Fibroblast of skin of abdomen (primary cell): ENCODE measurements at places on chromosomes 5 and 9.

DNA sequence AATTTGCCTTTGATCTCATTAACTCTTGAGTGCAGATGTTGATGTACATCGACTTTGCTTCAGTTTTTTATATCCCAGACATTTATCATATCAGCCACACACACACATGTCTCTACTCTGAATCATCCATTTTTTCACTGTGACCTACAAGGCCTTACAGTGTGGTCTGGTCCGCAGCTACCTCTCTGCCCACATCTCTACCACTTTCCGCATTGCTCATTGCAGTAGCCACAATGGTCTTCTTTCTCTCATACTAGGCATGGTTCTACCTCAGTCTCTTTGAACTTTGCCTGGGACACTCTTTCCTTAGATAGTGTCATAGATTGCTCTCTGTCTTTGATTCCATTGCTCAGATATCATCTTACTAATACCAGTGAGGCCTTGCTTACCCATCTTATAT is 87.9 kb upstream of the FSD1L start:
- DNase-seq, result peak; percentile 53

GRCh38 chr9:35990155-35990554 is 32.2 kb upstream of the OR2S2 start:
- no peak for DNase-seq

- no peak for DNase-seq
These were observed 119.5 kb downstream of the CAAP1 start for GRCh38 chr9:26773056-26773455.

DNA sequence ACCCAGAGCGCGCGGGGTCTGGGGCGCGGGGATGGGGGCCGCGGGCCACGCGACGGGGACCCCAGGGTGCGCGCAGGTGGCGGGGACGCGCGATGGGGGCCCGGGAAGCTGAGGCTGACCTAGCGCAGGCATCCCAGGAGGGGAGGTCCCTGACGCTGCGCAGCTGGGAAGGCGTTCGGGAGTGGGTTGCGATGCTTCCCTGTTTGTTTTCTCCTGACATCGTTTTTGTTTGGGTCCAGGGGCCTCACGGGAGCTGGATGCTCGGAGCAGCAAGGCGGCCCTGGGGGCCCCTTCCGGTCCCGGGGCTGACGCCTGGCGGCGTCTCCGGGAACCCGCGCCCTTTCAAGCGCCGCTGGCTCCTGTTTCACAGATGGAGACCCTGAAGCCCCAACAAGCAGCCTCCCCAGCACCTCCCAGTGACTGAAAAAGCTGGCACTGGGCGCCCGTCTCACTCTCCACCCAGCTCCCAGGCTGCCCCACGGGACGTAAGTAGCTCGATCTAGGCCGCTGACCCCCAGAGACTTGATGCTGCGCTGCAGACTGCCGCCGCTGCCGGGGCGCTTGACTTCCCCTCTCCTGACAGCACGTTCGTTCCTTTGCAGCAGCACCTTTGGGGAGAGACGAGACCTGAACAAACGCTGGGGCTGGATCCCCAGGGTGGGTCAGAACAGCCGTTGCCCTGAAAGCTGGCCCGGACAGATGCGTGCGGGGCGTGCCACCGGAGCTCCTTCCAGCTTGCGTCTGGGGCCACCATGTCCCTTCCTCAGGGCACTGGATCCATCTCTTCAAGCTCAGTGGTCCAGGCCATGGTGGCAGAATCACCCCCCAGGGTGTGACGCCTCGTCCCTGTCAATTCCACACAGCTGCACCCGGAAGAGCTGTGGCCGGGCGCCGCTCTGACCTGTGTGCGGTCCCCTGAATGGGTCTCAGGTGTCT is 593 bp downstream of the BRD3OS start:
- peak; percentile 27 for DNase-seq

DNA sequence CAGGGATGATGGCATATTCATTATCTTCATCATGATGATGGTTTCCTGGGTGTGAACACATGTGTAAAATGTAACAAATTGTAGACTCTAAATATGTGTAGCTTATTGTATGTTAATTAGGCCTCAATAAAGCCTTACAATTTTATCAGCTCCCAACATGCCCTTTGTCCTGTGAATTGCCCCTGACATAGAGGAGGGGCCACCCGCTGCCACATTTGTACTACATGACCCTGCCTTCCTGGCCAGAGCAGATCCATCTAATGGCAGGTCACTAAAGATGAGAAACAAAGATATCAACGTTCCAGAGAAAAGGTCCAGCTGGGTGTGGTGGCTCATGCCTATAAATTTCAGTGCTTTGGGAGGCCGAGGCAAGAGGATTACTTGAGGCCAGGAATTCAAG is 117.2 kb downstream of the CAAP1 start:
- no peak for DNase-seq

- no peak for DNase-seq
These were observed 12.5 kb downstream of the MRPS27 start for GRCh38 chr5:72307573-72307967.

GRCh38 chr5:117652958-117653280 is 1078.3 kb upstream of the SEMA6A start:
- peak; percentile 54 for DNase-seq

DNA sequence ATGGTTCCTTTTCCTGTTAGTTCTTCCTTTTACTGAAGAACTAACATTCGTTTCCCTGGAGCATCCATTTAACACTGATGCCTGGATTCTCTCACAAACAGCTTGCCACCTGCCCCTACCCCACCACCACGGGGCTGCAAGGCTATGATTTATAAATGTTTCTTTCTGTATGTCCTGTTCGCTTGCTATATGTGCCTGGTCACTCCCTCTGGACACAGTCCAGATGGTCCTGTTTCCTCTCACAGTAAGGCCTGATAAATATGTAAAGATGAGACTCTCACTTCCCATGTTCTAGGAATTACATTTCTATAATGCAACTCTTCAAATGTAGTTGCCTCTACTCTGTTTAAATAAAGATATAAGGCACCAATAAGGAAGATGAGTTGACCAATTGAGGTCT is 146.4 kb upstream of the SHB start:
- DNase-seq, result no peak

DNA sequence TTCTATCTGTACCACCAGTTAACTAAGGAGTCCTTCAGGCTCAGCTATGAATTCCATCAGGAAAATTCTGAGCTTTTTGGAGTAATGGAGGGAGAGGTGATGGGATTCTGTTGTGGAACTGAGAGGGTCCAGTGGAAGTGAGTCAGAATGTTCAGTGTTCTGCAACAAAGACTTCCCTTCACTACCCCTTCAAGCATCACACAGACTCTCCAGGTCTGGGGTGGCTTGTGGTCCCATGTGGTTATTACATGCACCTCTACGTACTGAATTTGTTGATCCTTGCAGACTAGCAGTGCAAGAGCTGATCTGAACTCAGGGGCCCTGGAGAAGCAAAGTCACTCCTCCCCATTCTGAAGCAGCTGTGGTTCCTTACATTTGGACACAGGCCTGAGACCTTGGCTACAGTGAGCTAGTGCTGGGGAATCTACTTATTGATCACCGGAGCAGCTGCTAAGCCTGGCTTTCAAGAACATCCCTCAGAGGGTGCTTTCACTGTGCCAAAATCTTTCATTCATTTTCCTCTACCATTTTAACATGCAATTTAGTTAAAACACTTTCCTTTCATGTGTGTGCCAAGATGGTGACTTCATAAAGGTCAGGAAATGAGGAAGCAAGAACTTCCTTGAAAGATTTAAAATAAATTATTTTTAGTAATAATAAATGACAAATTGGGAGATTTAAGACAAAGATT is 75.0 kb upstream of the TNC start:
- no peak for DNase-seq

- DNase-seq, result no peak
These were observed 10.3 kb upstream of the LAMC3 start for GRCh38 chr9:130998597-130999244.

- DNase-seq, result no peak
These were observed 28.6 kb downstream of the IER5L start for GRCh38 chr9:129149442-129149841.

GRCh38 chr9:2023532-2023931 is 8.4 kb downstream of the SMARCA2 start:
- DNase-seq, result no peak

GRCh38 chr9:80720579-80720978 is 968.8 kb downstream of the TLE1 start:
- no peak for DNase-seq

DNA sequence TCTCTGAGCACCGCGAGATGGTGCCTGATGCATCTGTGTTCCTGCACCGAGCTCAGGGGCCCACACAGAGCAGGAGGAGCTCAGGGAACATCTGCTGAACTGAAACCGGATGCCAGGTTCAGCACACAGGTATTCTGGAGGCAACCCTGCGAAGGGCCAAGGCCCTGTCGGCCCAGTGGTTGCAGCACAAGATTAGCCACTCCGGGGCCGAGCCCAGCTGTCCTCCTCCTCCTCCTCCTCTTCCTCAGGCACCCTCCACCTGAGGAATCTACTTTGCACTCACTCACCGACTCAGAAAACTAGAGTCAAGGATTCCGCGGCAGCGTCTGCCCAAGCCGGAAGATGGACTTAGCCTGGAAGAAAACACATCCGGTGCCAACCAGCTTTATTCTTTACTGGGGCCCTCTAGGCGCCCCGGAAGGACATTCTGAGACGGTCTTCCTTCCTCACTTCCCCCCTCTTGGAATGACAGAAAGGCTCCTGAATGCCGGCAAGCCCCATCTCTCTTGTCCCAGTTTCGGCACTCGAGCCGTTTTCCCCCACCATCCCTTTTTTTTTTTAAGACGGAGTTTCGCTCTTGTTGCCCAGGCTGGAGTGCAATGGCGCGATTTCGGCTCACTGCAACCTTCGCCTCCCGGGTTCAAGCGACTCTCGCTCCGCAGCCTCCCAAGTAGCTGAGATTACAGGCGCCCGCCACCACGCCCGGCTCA is at the start of gene ZBTB6:
Gene ZBTB6, minus strand, starts transcription at position 360 of the 710 bp plus-strand sequence. CDS start 1,251 bp downstream, outside the sequence.
- peak; percentile 88 for DNase-seq

DNA sequence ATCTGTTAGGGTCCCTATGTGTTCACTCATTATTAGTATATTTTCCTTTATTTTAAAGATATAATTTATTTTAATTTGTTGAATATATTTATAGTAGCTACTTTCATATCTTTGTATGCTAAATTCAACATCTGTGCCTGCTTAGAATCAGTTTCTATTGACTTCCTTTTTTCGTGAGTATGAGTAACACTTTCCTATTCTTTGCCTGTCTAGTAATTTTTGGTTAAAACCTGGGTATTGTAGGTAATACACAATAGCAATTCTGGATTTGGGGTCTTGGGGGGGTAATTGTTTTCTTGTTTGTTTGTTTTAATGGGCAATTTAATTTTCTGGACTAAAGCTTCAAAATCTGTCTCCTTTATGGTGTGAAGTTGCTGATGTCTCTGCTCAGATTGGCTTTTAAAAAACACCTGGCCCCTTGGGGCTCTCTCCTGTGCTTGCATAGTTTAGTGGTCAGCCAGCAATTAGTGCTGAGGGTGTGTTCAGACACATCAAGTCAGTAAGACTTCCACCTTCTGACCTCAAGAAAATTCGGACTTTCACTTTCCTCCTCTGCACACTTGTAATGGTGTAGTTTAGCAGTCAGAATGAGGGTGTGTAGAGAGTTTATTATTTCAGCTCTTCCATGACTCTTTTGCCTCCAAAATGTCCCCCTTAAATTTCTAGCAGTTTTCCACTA is 124.4 kb upstream of the MAP1B start:
- no peak for DNase-seq

DNA sequence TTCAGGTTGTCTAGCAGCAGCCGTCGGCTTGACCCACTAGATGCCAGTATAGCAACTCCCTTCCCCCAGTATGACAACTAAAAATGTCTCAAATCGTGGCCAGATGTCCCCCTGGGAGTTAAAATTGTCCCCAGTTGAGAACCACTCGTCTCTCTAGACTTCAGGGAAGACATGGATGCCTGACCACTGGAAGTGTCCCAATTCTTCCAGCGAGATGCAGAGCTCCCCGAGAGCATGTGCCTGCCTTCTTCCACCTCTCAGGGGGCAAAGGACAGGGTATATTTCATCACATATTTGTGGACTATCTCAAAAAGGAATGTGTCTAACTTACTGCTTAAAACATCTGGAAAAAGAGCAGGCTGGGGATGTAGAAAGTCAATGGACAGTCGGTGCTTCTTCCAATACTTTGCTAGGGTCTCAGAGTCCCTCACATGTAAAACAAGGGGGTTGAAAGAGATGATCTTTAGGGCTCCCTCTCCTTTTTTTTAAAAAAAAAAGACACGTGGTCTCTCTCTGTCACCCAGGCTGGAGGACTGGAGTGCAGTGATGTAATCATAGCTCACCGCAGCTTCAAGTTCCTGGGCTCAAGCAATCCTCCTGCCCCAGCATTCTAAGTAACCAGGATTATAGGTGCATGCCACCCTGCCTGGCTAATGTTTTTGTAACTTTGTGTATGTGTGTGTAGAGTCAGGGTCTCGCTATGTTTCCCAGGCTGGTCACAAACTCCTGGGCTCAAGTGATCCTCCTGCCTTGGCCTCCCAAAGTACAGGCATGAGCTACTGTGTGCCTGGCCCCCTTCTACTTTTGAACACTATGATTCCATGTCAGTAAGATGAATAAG is 190.6 kb downstream of the DAB2IP start:
- peak; percentile 37 for DNase-seq

GRCh38 chr9:78967596-78968217 is 604.1 kb upstream of the TLE4 start:
- DNase-seq, result peak; percentile 21

DNA sequence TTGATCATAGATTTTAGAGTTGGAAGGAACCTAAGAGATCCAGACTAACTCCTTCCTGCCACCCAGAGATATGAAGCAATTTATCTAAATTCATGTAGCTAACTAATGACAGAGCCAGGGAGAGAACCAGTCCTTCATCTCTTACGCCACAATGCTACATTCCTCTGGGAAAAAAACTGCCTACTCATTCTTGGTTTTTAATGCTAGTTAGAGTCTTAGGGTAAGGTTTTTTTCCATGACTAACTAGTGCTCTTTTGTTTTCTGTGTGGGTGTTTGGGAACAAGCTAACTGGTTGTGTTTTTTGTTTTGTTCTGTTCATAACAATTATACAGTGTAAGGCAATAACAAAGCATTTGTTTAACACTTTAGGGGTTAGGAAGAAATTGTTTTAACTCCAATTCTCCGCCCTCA is 52.4 kb downstream of the SLC44A1 start:
- DNase-seq, result peak; percentile 94

DNA sequence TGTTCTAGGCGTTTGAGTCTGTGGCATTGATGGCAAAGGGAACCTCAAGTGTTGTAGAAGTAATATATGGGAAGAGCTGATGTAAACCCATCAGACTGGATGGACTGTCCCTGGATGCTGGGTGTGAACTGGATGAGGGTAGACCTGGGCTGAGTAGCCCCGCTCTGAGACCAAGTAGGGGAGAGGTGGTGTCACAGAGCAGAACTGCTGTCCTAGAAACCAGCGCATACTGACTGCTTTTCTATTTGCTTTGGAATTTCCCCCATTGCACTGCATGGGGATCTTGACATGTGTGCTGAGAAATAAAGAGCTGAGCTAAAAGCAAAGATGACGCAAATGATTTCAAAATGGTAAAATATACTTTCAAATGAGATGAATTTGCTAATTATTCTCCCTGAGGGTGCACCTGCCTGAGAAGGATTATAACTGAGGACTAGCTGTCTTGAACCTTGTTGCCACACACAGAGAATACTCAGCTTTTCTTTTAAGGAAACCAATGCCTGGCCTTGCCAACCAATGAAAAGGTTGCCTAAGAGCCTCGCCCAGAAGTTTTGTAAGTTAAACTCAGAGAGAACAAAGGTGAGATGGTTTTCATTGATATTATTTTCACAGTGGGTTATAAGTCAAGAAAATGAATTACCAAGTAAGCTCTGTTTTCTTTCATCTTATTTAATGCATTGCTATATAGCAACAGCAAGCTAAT is 44.8 kb downstream of the NIM1K start:
- DNase-seq, result no peak
